ENCODE measurements at places on chromosomes 11 and 22.

- DNase-seq = peak; percentile 80
Observed at GRCh38 chr11:112784323-112785073, 176.7 kb upstream of the NCAM1 start.

GRCh38 chr11:10329356-10329755 lies 24.5 kb downstream of the ADM start:
- DNase-seq = no peak

- DNase-seq = no peak
Observed at GRCh38 chr11:133530501-133530835, 1.8 kb downstream of the OPCML start.

GRCh38 chr22:30609260-30610185 lies 2.5 kb downstream of the TCN2 start:
- peak; percentile 72 for DNase-seq

DNA sequence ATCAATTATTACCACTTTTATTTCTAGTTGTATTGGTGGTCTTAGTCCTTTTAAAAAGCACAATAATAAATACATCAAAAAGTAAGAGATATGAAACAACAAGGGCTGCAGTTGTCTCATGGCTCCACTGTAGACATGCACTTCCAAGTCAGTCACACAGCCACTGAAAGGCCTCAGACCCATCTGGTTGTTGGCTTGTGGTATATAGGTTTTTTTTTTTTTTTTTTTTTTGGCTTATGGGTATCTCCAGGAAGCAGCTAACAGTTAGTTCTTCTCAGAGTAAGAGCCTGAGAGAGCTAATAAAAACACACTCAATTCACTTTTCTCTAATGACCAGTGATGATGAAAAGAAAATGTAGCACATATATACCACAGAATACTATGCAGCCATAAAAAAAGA lies 6.0 kb upstream of the OR52E6 start:
- no peak for DNase-seq

- no peak for DNase-seq
Observed at GRCh38 chr11:64292460-64293254, 1.6 kb downstream of the KCNK4 start.

DNA sequence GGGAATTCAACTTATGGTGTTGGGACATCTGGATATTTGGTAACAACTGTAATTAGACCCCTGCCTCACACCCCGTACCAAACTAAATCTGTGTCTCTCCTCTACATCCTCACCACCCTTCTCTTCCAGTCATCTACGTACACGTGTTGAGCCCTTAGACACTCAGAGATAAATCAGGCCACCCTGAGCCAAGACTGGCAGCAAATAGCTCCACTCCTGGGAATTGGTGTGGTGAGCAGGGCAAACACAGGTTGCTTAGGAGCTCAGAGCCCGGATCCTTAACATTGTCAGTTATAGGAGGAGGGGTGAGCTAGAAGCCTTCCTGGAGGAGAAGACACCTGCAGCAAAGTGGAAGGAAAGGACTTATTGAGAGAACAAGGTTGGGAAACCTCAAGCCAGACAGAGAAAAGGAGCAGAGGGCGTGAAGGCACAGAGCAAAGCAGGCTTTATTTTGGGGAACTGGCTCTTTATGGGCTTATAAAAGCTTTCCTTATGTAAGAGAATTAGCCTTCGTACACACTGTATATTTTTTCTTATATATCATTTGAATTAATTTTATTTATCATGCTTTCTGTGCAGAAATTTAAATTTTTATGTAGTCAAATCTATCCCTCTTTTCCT lies 36.9 kb upstream of the KLHL35 start:
- DNase-seq = no peak

DNA sequence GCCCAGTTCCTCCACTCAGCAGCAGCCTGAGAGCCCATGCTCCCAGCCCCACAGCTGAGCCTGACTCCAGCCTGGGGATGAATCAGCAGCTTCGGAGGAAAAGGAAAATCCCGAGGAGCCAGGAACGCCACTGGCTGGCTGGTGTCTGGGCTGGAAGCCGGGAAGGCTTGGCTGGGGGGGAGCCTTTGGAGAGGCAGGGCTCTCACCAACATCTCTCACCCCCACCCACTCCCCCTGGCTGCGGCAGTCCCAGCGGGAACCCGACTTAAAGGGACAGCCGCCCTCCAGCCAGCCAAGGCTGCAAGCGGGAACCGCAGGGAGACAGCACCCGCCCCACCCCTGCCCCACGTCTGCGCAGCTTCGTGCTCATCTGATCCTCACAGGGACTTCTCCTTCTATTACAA lies 28.4 kb downstream of the KIAA0930 start:
- DNase-seq = peak; percentile 81

- DNase-seq = no peak
Observed at GRCh38 chr11:60844045-60844869, 2.3 kb downstream of the CCDC86 start.

DNA sequence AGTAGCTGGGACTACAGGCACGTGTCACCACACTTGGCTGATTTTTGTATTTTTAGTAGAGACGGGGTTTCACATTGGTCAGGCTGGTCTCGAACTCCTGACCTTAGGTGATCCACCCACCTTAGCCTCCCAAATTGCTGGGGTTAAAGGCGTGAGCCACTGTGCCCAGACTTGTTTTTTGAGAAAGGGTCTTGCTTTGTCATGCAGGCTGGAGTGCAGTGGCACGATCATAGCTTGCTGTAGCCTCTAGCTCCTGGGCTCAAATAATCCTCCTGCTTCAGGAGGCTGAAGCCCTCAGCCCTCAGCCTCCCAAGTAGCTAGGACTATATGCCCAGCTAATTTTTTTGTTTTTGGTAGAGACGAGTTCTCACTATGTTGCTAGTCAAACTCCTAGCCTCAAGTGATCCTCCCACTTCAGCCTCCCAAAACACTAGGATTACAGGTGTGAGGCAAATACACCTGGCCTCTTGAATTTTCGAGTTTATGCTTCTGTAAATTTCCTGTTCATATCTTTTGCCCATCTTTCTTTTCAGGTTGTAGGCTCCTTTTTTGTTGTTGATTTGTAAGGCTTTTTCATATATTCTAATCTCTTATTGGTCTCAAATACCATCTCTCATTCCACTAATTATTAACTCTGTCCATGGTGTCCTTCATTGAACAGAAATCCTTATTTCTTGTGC lies 3.4 kb upstream of the RBM4B start:
- no peak for DNase-seq

- DNase-seq = no peak
Observed at GRCh38 chr22:25403811-25404471, 160.5 kb upstream of the GRK3 start.

GRCh38 chr11:44785856-44786607 lies 59.3 kb downstream of the TSPAN18 start:
- DNase-seq = no peak

GRCh38 chr22:36595154-36595553 lies 66.2 kb upstream of the EIF3D start:
- DNase-seq = no peak
